Esophagus muscularis mucosa (tissue), 4 donors: ENCODE measurements at places on chromosomes 3 and 15. TPM values are rescaled to one million over a fixed set of nuclear protein-coding genes. Genes with fewer than 3 reads are reported as not detected.

DNA sequence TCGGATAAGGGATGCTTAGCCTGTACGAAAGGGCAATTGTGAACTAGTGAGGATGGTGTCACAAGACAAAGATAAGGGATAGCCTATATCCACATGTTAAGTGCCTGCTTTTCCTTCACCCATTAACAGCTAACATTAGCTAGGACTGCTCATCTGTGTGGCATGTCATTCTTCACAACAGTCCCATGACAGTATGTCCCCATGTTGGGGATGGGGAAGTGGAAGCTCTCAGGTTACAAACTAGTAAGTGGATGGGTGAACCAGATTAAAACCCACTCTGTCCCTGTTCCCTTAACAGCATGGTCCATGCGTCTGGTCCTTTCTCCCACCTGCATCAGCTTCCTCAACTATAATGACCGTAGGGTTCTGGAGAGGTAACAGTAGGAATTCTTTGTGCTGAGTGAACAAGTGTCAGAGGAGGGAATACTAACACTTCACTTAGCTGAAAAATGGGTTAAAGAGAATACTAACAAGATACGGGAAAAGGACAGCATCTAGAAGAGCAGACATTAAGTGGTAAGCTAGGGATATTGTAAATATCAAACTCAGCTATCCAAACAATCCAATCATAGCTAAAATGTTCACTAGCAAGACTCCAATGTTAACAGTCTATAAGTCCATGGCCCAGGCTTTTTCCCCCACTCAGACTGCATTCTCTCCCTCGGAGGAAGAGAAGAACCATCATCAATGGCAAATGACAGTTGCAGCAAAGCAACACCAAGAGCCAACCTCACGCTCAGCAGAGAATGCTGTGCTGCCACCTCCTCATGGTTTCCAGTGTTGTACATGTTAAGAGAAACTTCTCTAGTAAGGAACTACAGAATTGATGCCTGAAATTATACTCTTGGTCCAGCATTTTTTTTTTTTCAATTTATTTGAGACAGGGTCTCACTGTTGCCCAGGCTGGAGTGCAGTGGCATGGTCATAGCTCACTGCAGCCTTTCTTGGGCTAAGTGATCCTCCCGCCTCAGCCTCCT, 5.0 kb downstream of the RPLP1 start:
- H3K4me3 ChIP-seq, result no peak overlapping the region
- H3K4me1 ChIP-seq, result peaks cover 42% of the 10 kb centered on the region
- H3K27ac ChIP-seq, result peak overlapping the region; percentile 23
- H3K36me3 ChIP-seq, result peaks cover 38% of the 10 kb centered on the region
- no peak for DNase-seq
- H3K27me3 ChIP-seq, result no peaks in the 10 kb centered on the region

DNA sequence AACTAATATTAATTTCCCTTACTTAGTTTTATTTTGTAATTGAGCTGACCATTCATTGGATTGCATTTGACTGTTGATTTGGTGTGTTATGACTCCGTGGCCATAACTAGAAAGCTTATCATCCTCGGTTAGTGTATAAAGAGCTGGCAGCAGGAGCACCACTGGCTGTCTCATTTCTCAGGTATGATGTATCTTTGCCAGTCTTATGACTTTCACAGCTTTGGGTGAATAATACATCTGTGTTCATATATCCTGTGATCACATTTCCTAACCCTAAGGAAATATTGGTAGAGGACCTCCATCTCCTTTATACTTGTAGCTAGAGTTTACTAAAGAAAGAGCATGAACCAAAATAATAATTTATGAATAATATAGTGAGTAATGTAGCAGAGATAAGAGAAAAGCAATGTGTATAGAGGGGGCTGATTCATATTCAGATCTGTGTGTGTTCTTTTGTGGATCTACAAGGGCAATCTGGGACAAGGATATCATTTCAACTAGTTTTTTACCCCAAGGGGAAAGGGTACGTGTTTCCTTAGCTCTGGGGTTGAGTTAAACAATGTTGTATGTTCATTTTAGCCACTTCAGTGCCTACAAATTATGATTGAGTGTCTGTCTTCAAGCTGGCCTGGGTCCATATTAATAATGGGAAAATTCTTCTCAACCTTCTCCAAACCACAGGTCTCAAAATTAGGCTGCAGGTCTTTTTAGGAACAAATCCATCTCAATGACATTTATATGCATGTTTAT, 901.7 kb downstream of the NTRK3 start:
- H3K4me1 ChIP-seq, result no peaks in the 10 kb centered on the region
- H3K27me3 ChIP-seq, result no peaks in the 10 kb centered on the region
- no peak for DNase-seq
- H3K4me3 ChIP-seq, result no peak overlapping the region

- no peak overlapping the region for H3K4me3 ChIP-seq
- DNase-seq, result no peak
- H3K4me1 ChIP-seq, result no peaks in the 10 kb centered on the region
Observed at GRCh38 chr3:67171841-67172240, 173.7 kb downstream of the KBTBD8 start.

DNA sequence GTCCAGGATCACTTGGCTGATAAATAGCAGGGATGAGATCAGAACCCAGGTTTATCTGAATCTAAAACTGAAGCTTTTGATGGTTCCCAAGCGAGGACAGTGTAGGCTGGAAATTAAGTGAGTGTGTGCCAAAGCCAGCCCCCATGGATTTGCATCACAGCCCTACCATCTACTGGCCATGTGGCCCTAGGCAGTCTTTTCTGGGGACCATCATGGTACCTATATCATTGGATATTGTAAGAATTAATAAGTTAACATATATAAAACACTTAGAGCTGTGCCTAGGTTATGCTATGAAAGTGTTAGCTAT, 32.8 kb upstream of the SSR3 start:
- no peak overlapping the region for H3K4me3 ChIP-seq
- no peaks in the 10 kb centered on the region for H3K27me3 ChIP-seq
- H3K27ac ChIP-seq, result no peak overlapping the region
- DNase-seq, result no peak
- H3K4me1 ChIP-seq, result no peaks in the 10 kb centered on the region

- H3K4me1 ChIP-seq, result peaks cover 27% of the 10 kb centered on the region
- no peak for DNase-seq
Observed at GRCh38 chr15:82047453-82048400, 1.9 kb upstream of the MEX3B start.

DNA sequence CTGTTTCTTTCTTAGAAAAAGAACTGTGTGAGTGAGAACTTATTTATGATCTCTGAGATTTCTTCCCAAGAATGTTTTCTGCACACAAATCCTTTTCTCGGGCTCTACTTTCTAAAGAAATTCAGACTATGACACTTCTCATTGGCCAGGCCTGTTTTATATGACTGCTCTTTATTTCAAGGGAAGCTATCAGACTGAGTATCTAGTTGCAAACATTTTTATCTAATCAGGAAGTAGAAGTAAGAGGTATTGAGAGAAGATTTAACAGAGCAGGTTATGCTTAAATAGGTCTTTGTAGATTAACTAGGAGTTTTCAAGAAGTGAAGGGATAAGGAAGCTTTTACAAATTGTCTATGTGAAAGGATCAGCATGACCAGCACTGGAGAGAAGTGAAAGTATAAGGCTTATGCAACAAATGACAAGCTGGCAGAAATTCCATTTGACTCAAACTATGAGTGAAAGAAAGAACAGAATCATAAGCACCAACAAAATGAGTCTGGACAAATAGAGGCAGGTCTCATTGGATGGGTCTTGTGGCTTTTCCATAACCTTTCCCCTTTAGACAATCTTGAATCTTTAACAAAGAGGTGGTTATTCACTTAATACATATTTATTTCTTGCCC, 71.9 kb upstream of the CHL1 start:
- H3K27ac ChIP-seq, result no peak overlapping the region
- no peaks in the 10 kb centered on the region for H3K4me1 ChIP-seq
- no peaks in the 10 kb centered on the region for H3K27me3 ChIP-seq
- H3K36me3 ChIP-seq, result no peaks in the 10 kb centered on the region

- H3K27ac ChIP-seq, result no peak overlapping the region
- no peaks in the 10 kb centered on the region for H3K27me3 ChIP-seq
- no peak for DNase-seq
- no peaks in the 10 kb centered on the region for H3K36me3 ChIP-seq
- H3K4me3 ChIP-seq, result no peak overlapping the region
Observed at GRCh38 chr15:81660976-81661375, 287.0 kb upstream of the TMC3 start.

DNA sequence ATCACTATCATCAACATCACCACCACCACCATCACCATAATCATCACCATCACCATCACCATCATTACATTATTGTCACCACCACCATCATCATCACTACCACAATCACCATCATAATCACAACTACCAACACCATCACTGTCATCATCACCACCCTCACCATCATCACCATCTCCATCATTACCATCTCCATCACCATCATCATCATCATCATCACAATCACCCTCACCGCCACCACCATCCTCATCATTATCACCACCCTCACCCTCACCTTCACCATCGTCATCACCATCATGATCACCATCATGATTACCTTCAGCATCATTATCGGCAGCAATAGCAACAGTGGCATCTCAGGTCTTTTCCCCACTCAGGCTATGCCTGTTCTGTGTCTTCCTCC, 42.9 kb upstream of the ACTC1 start:
- no peaks in the 10 kb centered on the region for H3K27me3 ChIP-seq
- no peaks in the 10 kb centered on the region for H3K4me1 ChIP-seq
- H3K36me3 ChIP-seq, result no peaks in the 10 kb centered on the region
- no peak for DNase-seq
- H3K4me3 ChIP-seq, result no peak overlapping the region
- H3K27ac ChIP-seq, result no peak overlapping the region

DNA sequence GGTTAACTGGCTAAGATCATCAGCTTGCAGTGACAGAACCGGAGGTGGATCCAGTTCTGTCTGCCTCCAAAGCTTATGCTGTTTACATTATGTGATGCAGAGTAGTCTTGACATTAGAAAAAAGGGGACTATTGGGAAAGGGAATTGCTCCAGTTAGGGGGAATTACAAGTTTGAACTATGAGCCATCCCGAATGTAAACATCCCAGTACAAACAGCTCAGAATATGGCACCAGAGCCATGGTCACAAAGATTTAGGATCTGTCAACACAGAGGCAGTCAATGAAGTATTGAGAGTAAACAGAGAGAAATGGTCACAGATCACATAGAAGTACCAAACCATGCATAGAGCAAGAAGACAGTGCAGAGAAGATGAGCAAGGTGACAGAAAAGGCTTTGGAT, 39.8 kb upstream of the CRTC3 start:
- H3K27me3 ChIP-seq, result no peaks in the 10 kb centered on the region
- H3K27ac ChIP-seq, result no peak overlapping the region
- no peak overlapping the region for H3K4me3 ChIP-seq
- no peaks in the 10 kb centered on the region for H3K4me1 ChIP-seq

DNA sequence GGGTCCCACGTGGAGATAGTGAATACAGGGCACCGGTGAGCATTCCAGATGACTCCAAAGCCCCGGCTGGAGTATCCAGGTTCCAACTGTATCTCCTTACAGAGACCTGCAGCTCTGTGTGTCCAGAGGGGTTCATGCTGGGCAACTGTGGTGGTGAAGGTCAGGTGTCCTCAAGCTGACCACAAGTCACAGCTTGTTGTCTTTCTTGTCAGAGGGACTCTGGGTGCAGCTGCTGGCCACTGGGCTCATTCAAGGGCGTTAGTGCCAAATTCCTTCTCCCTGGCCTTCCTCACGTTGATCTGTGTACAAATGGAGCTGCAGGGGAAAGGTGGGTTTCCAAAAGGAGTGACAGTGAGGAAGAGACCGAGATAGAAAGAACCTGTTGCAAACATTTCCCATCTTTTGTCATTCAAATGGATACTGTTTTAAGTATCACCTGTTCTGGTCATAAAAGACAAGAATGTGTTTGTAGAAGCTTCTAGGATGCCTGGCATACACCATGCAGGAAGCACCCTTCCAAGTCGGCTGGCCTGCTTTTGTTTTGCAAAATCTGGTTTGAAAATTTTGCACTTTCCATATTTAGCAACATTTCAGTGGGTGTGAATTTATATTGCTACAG, 52.5 kb downstream of the CEMIP start:
- no peaks in the 10 kb centered on the region for H3K4me1 ChIP-seq
- no peak overlapping the region for H3K27ac ChIP-seq
- H3K27me3 ChIP-seq, result no peaks in the 10 kb centered on the region
- no peak overlapping the region for H3K4me3 ChIP-seq
- no peaks in the 10 kb centered on the region for H3K36me3 ChIP-seq

GRCh38 chr3:20324664-20325478, 138.9 kb upstream of the SGO1 start:
- no peak for DNase-seq
- no peak overlapping the region for H3K27ac ChIP-seq
- no peak overlapping the region for H3K4me3 ChIP-seq
- no peaks in the 10 kb centered on the region for H3K36me3 ChIP-seq
- no peaks in the 10 kb centered on the region for H3K27me3 ChIP-seq

DNA sequence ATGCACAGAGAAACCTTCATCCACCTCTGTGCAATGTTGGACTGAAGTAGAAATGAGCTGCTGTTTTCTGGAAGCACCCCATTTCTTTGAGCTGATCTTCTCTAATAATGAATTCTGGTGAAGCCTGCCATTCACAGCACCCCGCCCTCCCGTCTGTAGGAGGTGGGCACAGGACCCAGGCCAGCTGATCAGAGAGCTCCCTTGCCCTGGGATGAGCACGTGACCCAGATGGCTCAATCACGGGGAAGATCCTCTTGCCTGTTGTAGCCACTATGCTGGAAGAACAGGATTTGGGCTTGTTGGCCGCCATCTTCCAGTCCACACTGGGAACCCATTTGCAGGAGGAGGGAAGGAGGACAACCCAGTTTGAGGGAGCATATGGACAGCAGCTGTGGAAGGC, 44.5 kb downstream of the GOLGA6L2 start:
- no peaks in the 10 kb centered on the region for H3K36me3 ChIP-seq
- H3K4me3 ChIP-seq, result no peak overlapping the region
- H3K4me1 ChIP-seq, result no peaks in the 10 kb centered on the region
- H3K27me3 ChIP-seq, result no peaks in the 10 kb centered on the region
- DNase-seq, result no peak
- no peak overlapping the region for H3K27ac ChIP-seq

DNA sequence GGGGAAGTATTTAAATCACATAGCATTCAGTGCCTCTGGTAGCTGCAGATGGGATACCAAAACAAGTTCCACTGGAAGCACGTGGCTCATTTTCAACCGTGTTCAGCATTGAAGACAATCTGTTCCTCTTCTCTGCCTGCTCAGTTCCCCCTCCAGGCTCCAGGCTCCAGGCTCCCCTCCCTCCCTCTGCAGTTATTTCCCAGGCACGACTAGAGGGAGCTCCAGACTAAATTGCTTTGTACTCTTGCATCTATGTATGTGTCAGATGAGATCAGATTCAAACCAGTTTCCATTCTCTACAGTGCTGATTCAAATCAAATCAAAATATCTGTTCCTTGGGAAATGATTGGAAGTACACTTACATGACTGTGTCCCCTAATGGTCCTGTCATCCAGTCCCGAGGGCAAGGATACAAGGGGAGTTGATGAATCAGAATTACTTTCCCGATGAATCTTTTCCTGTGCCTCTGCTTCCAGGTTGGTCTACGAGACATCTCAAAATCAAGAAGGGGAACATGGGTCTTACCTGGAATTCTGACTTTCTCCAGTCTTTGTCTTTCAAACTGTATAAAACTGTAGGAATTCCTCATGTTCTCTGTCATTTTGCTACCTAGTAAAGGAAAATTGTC, 600.5 kb downstream of the EDEM1 start:
- H3K4me3 ChIP-seq, result no peak overlapping the region
- no peaks in the 10 kb centered on the region for H3K36me3 ChIP-seq

- H3K4me3 ChIP-seq, result peak within 1 kb of the TSS; percentile 65
- no peaks in the 10 kb centered on the region for H3K27me3 ChIP-seq
- peak within 1 kb of the TSS; percentile 77 for H3K27ac ChIP-seq
- H3K36me3 ChIP-seq, result no peaks in the 10 kb centered on the region
- no peak for DNase-seq
- H3K4me1 ChIP-seq, result peaks cover 34% of the 10 kb centered on the region
Observed at GRCh38 chr3:42979044-42979972, at the start of gene GASK1A. Gene GASK1A, plus strand, starts transcription at chr3:42979311. Its CDS starts 332 bp downstream, at chr3:42979643.

Gene DPPA4
- total RNA-seq, result not detected

Gene LRTM1
- total RNA-seq, result not detected

Gene EOMES
- total RNA-seq, result not detected

Gene CAMK1
- total RNA-seq, result 78.9 TPM

Gene EPHA3
- total RNA-seq, result 25.8 TPM
